Activated CD4-positive, alpha-beta T cell treated with anti-CD3 and anti-CD28 coated beads, Interleukin-2, amount 10 ng/mL, durations not matched to agents 7 days and 5 days (primary cell): ENCODE measurements at places on chromosomes 12 and 14. TPM values are rescaled to one million over a fixed set of nuclear protein-coding genes. Genes with fewer than 3 reads are reported as not detected.

- no peak for DNase-seq
These were observed 292.6 kb upstream of the SYT1 start for GRCh38 chr12:78571953-78572352.

GRCh38 chr12:131114271-131114670 lies 160.6 kb downstream of the ADGRD1 start:
- no peak for DNase-seq

Gene CLEC6A
- not detected for total RNA-seq

Gene PITPNM2
- total RNA-seq = 21.8 TPM

DNA sequence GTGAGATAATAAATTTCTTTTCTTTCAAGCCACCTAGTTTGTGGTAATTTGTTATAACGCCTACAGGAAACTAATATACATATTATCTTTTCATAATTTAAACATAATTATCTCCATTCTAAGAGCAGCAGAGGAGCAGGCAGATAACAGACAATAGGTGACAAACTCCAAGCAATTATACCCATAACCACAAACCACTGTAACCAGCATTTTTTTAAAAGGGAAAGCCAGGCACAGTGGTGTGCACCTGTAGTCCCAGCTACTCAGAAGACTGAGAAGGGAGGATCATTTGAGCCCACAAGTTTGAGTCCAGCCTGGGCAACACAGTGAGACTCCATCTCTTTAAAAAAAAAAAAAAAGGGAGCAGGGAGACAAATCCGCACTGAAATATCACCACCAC lies 54.9 kb downstream of the ATF7 start:
- no peak for DNase-seq

DNA sequence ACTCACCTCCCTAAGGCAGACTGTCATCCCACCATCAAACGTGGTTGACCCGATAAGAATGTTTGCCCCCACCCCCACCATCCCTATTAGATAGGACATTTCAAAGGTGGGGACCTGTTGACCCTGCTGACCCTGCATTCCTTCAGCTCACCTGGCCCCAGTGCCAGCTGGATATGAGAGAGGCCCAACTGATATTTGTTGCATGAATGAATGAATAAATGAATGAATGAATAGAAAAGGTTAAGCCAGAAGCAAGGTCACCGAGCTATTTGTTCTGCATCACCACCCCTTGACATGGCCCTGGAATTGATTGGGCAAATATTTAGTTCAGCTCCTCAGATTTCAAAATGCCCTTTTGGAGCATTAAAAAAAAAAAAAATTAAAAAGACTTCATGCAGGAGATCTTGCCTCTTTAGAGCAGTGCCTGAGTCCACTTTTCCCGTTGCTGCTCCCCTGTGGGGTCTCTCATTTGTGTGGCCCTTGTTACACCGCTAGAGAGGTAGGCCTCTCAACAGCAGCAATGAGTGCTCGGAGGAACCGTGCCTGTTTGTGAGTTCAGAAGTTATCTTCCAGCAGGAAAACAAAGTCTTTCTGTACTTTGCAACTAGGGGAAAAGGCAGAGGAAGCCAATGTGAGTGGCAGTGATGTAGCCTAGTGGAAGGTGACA lies 8.5 kb upstream of the SERPINA5 start:
- no peak for DNase-seq
